ENCODE measurements at places on chromosomes 7 and 10. TPM values are rescaled to one million over a fixed set of nuclear protein-coding genes. Genes with fewer than 3 reads are reported as not detected.

Gene HOXA9
- not detected for total RNA-seq

Gene OR9A2
- total RNA-seq: not detected

GRCh38 chr7:91013078-91013477 is 251.2 kb upstream of the FZD1 start:
- no peaks in the 10 kb centered on the region for H3K4me1 ChIP-seq
- H3K27ac ChIP-seq: no peak overlapping the region
- no peak for DNase-seq
- no peaks in the 10 kb centered on the region for H3K36me3 ChIP-seq

- H3K4me3 ChIP-seq: no peak overlapping the region
- H3K36me3 ChIP-seq: no peaks in the 10 kb centered on the region
- H3K4me1 ChIP-seq: peaks cover 35% of the 10 kb centered on the region
- no peak for DNase-seq
- H3K27ac ChIP-seq: peak overlapping the region; percentile 85
These were observed 14.2 kb upstream of the CAMK2G start for GRCh38 chr10:73888514-73888913.

GRCh38 chr10:66209025-66209424 is 716.8 kb upstream of the LRRTM3 start:
- no peaks in the 10 kb centered on the region for H3K4me1 ChIP-seq
- no peaks in the 10 kb centered on the region for H3K36me3 ChIP-seq
- no peaks in the 10 kb centered on the region for H3K27me3 ChIP-seq
- H3K27ac ChIP-seq: no peak overlapping the region

- no peak overlapping the region for H3K4me3 ChIP-seq
- no peak for DNase-seq
- no peaks in the 10 kb centered on the region for H3K4me1 ChIP-seq
These were observed 604.4 kb downstream of the DNAJB6 start for GRCh38 chr7:157941210-157941609.

DNA sequence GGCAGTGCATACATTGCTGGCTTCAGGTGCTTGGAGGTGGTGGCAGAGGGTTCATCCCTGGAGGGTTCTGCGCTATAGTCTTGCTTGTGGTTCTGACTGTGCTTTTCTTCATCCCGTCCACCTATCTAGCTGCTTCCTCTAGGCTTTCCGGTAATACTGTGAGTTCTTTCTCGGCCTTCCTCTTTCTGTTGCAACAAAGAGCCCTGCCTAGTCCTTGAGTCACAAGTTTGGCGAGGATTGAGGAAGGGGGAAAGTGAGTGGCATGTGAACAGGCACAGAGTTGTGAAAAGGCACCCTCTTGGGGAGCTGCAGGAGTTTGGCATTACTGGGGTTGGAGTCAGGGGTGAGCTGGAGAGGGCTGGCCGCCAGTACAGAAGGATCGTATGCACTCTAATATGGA is 123.0 kb downstream of the SH2D4B start:
- peaks cover 38% of the 10 kb centered on the region for H3K4me1 ChIP-seq
- DNase-seq: no peak
- no peaks in the 10 kb centered on the region for H3K27me3 ChIP-seq
- no peaks in the 10 kb centered on the region for H3K36me3 ChIP-seq
- no peak overlapping the region for H3K4me3 ChIP-seq

GRCh38 chr7:138924501-138925225 is 56.5 kb downstream of the KIAA1549 start:
- H3K36me3 ChIP-seq: no peaks in the 10 kb centered on the region
- H3K4me1 ChIP-seq: no peaks in the 10 kb centered on the region
- no peak for DNase-seq
- no peak overlapping the region for H3K27ac ChIP-seq
- H3K4me3 ChIP-seq: no peak overlapping the region
- H3K27me3 ChIP-seq: no peaks in the 10 kb centered on the region

GRCh38 chr10:124837687-124838086 is 36.1 kb downstream of the ABRAXAS2 start:
- H3K36me3 ChIP-seq: peaks cover 55% of the 10 kb centered on the region
- no peak overlapping the region for H3K4me3 ChIP-seq
- H3K27ac ChIP-seq: no peak overlapping the region
- no peak for DNase-seq
- no peaks in the 10 kb centered on the region for H3K4me1 ChIP-seq

GRCh38 chr7:120360918-120361317 is 87.9 kb downstream of the KCND2 start:
- no peak overlapping the region for H3K27ac ChIP-seq
- no peaks in the 10 kb centered on the region for H3K27me3 ChIP-seq
- no peaks in the 10 kb centered on the region for H3K4me1 ChIP-seq
- H3K4me3 ChIP-seq: no peak overlapping the region

Data from heart left ventricle (tissue), 16 donors.